Transverse colon (tissue), 4 donors: ENCODE measurements at places on chromosomes 16 and 17.

DNA sequence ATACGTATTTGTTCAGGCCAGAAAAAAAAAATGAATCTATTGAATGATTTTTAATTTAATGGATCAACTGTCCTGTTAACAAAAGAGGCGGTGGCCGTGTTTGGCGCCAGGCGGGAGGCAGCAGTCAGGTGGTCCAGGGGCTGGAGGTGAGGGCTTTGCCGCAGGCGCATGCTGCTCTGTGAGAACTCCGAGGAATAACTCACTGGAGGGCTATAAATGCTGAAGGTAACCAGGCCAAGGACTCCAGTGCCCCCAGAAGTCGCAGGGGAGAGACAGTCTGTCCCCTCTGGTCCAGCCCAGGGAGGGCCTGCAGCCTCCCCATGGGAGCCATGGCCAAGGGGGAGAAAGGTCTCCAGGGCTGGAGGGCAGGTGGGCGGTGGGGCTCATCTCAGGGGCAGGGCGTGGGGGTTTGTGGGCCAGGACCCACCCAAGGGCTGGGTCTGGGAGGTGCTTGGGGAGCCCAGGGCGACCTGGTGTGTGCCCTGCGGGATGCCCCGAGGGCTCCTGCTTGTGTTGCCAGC, 7.1 kb upstream of the BAHCC1 start:
- DNase-seq: no peak

DNA sequence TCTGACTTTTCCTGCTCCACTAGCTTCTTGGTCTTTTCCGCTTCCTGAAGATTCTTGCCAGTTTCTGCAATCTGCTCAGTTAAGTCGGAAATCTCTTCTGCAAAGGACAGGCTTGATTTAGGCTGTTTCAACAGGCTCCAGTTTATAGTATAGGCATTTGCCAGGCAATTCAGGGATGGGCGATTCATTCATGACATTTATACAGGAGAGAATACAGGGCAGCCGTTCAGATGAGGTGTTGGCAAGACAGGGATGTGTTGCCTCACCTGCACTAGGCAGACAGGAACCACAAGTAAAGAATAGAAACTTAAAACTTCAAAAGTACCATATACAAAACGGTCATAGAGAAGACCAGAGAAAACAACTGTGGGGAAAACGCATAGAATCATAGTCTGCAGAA, 61.7 kb downstream of the MYH13 start:
- DNase-seq: no peak

DNA sequence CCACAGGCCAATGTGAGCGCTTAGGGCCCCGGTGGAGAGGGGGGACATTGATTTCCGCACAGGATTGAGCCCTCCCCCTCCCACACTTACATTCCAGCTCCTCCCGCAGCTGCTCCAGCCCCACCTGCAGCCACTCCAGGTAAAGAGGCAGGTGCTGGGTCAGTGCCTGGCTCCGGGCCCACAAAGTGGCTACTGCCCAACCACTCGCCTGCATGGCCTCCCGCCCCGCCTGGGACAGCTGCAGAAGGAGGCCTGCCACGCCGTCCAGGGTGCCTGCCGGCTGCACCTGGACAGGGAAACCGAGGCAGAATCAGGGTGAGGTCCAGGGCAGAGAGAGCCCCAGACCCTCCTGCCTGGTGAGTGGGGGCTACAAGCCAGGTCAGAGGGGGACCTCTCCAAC, 46.3 kb downstream of the RMI2 start:
- peak; percentile 32 for DNase-seq

GRCh38 chr17:64608571-64608981, 53.5 kb downstream of the SMURF2 start:
- no peak for DNase-seq

- DNase-seq: no peak
Measured at GRCh38 chr17:53630115-53630514, 192.6 kb upstream of the KIF2B start.

- DNase-seq: no peak
Measured at GRCh38 chr17:69175625-69176456, 34.1 kb upstream of the ABCA6 start.

- DNase-seq: no peak
Measured at GRCh38 chr17:83032781-83033180, 46.6 kb upstream of the METRNL start.

DNA sequence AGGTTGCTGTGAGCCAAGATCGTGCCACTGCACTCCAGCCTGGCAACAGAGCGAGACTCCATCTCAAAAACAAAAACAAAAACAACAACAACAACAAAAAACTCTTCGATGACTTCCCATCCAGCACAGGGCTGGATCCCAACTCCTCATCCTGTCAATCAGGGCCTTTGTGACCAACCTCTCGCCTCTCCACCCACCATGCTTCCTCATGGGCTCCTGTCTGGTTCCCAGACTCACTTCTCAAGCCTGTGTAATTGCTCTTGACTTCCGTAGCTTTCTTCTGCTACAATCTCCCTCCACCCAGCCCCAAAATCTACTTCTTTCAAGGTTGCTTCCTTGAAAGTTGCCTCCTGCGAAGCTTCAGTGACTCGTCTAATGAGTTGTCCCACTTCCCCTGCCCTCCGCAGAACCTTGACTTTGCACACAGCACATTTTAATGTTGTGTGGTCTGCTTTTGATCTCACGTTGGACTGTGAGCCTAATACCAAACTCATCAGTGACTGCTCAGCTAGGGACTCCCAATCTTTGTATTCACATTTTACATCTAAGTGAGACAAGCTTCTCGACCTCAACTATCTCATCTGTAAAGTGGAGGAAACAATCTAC, 936 bp upstream of the RASL10B start:
- DNase-seq: no peak

- DNase-seq: no peak
Measured at GRCh38 chr16:64580558-64580957, 541.3 kb downstream of the CDH11 start.

DNA sequence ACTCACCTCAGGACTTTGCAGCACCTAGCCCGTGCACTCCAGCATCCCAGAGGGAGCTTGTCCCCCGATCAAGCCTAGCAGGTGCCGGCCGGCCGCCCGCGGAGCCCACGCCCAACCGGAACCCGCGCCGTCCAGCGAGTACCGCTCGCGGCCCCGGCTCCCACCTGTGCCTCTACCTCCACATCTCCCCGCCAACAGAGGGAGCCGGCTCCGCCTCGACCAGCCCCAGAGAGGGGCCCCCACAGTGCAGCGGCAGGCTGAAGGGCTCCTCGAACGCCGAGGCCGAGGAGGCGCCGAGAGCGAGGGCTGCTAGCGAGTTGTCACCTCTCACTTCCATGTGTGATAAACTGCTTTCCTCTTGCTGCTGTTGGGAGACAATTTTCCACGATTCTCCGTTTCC, 41.1 kb upstream of the DHRS7B start:
- no peak for DNase-seq

DNA sequence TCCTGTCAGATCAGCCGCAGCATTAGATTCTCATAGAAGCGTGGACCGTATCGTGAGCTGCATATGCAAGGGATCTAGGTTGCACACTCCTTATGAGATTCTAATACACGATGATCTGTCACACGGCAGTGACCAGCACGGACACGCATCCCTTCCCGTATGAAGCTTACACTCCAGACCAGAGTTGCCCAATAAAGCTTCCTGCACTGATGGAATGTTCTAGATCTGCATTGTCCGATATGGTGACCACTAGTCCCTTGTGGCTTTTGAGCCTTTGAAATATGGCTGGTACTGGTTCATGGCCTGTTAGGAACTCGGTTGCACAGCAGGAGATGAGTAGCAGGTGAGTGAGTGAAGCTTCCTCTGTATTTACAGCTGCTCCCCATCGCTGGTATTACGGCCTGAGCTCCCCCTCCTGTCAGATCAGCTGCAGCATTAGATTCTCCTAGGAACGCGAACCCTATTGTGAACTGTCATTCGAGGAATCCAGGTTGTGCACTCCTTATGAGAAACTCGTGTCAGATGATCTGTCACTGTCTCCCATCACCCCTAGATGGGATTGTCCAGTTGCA, 49.8 kb upstream of the ZCCHC14 start:
- DNase-seq: no peak

GRCh38 chr17:64004903-64005733, 7.0 kb downstream of the PRR29 start:
- no peak for DNase-seq

GRCh38 chr17:61786088-61786487, 77.2 kb downstream of the BRIP1 start:
- DNase-seq: no peak

- DNase-seq: no peak
Measured at GRCh38 chr16:69477546-69477945, 53.1 kb downstream of the CYB5B start.

- peak; percentile 71 for DNase-seq
Measured at GRCh38 chr17:41695954-41696757, 7.5 kb downstream of the EIF1 start.

DNA sequence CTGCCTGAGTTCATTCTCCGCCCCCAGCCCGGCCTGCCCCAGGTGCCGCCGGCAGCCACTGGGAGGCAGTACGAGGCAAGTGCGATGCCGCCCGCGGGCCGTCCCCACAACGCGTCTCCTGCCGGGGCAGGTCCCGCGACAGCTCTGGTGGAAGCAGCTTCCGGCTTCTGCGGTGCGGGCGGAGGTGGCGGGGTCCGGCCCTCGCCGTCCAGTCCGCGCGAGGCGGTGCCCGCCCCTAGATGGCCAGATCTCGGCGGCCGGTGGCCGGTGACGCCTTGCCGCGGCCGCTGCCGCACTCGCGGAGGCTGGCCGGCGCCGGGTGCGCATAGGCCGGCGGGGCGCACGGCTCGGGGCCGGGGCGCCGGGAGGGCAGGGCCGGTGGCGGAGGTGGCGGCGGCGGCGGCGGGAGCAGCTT, 1.8 kb downstream of the GJD3 start:
- peak; percentile 85 for DNase-seq

- DNase-seq: no peak
Measured at GRCh38 chr17:60554377-60554788, 28.3 kb upstream of the APPBP2 start.

GRCh38 chr16:59522826-59523225, 788.7 kb upstream of the GOT2 start:
- no peak for DNase-seq

GRCh38 chr17:45230787-45231480, 9.2 kb downstream of the FMNL1 start:
- no peak for DNase-seq

DNA sequence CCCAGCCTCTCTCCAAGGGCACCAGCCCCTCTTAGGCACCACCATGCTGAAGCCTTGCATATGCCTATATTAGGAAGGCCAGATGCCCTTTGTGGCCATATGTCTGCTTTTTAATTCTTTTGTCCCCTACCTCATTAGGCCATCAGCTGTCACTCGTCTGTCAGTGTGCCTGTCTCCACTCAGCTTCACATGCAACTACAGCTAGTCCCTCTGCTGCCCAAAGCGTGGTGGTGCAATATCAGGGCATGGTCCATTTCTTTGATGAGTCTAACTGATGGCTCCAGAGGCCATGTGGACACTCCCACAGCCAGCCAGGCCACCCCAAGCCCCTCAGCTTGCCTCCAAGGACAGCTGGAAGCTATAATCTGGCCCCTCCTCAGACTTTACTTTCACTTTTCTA, 36.3 kb downstream of the MYO18A start:
- no peak for DNase-seq

GRCh38 chr17:66739553-66739952, 95.4 kb upstream of the CACNG5 start:
- no peak for DNase-seq
